ENCODE measurements at places on chromosomes 3 and 15. TPM values are rescaled to one million over a fixed set of nuclear protein-coding genes. Genes with fewer than 3 reads are reported as not detected.
A peak's percentile ranks its signal among the peaks of the same experiment; 100 is the strongest.

ZNF385D gene
- polyA plus RNA-seq, result 0.25 TPM

DNA sequence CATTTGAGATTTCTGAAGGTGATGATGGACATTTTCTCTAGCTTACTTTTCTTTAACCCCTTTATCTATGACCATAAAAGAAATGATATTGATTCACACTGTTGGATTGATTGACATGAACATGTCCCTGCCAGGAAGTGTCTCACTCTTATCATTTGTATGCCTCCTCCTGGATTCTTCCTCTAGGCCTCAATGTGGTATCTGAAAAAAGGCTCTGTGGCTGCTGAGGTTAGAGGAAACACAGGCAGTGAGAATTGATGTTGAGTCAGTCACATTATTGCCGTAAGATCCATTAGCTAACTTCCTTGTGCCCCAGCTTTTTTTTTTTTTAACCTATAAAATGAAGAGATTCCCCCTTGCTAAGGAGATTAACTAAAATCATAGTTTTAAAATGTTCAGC is 8.0 kb upstream of the THRB start:
- DNase-seq, result no peak

DNA sequence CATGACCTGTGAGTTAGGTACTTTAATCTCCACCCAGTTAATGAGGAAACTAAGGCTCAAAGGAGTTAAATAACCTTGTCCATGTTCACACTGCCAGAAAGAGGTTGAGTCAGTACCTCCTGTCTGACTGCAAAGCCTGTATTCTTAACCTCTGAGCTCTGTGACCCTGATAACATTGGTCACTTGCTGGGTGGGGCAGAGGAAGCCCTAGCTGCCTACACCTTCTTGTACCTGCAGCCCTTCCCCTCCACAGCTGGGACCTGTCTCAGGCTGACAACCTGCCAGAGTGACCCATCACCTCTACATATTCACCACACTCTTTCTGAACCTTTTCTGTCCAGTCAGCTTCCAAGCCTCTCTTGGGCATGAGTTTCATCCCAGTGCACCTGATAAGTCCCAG is 106.1 kb upstream of the HES1 start:
- no peak for DNase-seq

DNA sequence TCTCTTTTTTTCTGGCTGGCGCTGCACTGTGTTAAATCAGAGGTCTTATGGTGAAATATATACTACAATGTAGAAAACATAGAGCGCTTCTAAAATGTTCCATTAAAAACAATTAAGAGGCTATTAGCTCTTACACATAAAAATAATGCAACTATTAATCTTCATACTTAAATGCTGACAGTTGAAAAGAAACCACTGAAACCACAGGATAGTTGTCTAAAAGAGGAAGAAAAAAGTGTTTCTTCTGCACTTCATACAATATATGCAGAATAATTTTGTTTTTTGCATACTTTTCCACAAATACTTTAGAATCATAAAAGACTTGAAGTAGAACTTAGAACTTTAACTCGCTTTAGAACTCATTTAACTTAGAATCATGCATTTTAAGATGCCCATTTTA is 170.5 kb downstream of the PYDC2 start:
- no peak for DNase-seq

CD96 gene
- 0.13 TPM for polyA plus RNA-seq

DNA sequence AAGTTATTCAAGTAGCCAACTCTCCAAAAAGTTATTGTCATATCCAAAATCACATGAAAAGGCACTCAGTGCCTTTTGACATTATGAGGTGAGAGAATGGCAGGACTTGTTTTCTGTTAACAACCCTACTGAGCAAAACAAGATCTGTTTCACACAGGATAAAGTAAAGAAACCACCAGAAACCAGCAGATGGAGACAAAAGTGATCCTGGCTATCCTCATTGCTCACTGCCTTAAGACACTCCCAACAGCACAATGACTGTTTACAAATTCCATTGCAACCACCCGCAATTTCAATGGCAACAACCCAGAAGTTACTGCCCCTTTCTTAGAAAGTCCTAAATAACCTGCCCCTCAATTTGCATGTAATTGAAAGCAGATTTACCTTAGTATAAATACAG is 352.6 kb upstream of the NDN start:
- no peak for DNase-seq

- DNase-seq, result no peak
Measured at GRCh38 chr15:98547741-98548138, 100.6 kb upstream of the IGF1R start.

DNA sequence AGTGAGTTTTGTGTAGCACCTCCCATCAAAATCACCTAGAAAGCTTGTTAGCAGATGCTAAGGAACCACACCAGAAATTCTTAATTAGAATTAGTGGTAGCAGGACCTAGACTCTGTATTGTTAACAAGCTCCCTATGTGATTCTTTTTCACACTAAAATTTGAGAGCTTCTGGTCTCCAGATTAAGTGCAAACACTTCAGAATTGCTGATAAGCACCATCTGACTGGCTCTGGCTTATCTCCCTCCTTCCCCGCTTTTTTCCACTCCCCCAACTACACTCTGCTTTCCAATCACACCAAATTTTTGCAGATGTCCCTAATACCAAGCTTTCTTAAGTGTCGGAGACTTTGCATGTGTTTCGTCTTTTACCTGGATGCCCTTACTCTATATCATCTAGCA is 410.1 kb upstream of the DPH6 start:
- no peak for DNase-seq

DNA sequence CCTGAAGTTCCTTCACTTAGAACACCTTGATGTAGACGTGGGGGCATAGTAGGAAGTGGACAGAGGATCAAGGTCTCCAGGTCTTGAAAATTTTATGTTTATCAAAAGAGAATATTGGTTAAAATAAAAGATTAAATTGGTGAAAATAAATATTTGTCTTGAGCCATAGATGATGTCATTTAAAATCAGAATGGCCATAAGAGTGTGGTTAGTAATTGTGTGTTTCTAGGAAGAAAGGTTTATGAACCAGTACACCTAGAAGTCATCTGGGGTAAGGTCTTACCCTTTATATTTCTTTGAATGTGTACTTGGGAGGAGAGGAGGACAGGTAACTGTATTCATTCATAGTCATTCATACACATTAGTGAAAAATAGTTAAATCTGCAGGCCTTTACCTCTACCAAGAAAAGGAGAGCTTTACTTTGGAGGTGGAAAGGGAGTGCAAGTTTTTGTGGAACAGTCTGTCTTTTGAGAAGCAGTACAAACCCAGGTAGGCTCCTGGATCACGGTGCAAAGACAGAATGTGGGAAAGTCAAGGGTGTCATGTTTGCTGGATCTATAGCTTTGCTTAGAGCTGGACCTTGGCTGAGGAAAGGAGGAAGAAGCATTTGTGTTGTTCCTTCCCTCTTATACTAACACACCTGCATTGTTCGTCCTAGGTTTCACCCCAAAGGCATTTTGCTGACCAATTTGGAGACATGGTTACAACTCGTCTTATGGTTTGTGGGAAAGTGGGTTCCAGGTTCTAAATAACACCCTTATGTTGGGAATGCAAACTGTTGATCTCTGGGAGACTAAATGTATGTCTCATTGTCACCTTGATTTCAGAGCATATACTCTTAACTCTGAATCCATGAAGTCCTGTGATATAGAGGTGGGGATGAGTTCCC is 6.2 kb downstream of the SCAANT1 start:
- DNase-seq, result no peak

BBX gene
- 30.9 TPM for polyA plus RNA-seq

- DNase-seq, result no peak
Measured at GRCh38 chr15:68429691-68430470, 2.1 kb downstream of the ITGA11 start.

DNA sequence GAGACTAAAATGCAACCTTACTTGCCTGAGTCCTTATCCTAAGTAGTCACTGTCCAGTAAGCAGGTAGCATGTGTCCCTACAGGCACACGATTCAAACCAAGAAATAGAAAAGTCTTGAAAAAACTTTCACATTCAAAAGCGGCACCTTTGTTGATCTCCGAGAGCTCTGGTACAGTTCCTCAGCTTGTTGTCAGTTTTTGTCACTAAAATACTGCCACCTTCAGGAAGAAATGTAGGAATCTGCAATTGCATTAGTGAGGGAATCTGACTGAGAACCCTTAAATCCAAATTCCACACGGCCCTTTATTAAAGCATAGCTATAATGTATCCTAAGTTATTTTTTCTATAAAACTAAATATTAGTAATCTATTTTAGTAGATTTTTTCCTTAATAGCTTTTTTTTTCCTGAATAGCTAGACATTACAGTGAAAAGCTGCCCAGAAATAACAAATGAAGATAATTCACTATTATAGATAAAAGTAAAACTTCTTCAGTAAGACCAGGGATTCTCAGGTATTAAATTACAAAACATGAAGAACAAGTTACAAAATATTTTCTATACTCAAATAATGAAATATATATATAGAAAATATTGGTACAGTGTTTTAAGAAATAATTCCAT is 44.0 kb downstream of the CCDC54 start:
- peak; percentile 15 for DNase-seq

INSYN1 gene
- polyA plus RNA-seq, result 0.47 TPM

DNA sequence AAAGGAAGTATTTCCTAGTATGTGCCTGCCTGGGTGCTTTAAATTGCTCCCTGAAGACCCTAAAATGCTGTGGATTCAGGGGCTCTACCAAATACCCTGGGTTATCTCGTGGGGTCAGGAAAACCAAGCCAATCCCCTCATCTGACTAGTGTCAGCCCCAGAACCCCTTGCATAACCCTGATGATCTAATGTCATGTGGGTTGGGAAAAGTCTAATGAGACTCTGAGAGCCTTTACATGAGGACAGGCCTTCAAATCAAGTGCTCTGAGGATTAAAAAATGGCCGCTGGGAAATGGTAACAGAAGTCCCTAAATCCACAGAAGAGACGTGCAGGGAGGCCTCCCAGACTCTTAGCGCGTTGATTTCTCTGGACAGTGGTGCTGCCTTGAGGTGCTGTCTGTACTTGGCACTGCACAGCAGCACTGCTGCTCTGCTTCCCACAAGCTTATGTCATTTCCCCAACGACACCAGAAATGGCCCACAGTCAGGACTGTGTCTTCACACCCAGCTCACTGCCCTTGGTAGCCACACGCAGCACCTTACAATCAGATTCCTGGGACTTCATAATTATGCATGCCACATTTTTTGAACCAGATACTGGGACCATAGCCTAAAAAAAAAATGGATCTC is 16.6 kb downstream of the EIF4E3 start:
- no peak for DNase-seq

GRK7 gene
- not detected for polyA plus RNA-seq

All from keratinocyte (primary cell).